ENCODE measurements at places on chromosomes 7 and 10.

DNA sequence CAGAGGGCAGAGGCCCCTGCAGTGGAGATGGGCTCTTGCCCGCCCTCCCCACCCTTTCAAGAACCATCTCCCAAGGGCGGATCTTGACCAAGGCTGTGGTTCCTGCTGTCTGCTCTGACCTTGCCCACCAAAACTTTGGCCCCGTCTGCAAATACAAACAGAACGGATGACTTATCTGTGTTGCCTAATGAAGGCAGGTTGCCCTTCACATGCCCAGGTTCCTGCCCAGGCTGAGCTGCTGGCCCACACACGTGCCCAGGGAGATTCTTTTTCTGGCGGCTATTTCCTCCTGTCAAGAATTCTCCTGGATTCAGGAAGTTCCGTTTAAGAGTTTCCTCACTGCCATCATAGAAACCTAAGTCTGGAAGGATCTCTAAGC is 78.3 kb downstream of the PROSER2 start:
- DNase-seq = no peak

DNA sequence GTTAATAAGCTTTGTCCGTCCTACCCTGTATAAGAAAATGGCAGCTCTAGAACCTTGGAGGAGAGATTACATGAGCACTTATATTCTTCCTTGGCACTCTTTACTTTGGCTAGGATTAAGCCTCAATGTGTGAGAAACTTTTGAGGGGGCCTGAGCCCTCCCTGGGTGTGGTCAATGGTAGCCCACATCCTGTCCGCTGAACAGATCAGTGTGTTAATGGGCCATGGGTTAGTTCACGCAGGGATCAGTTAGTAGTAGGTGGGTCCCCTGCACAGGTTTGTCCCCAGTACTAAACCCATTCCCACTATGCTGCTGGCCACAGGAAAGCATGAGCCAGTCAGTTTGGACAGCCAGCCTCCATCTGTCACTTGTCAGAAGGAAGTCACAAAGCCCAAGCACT is 20.2 kb upstream of the IKZF1 start:
- DNase-seq = no peak

DNA sequence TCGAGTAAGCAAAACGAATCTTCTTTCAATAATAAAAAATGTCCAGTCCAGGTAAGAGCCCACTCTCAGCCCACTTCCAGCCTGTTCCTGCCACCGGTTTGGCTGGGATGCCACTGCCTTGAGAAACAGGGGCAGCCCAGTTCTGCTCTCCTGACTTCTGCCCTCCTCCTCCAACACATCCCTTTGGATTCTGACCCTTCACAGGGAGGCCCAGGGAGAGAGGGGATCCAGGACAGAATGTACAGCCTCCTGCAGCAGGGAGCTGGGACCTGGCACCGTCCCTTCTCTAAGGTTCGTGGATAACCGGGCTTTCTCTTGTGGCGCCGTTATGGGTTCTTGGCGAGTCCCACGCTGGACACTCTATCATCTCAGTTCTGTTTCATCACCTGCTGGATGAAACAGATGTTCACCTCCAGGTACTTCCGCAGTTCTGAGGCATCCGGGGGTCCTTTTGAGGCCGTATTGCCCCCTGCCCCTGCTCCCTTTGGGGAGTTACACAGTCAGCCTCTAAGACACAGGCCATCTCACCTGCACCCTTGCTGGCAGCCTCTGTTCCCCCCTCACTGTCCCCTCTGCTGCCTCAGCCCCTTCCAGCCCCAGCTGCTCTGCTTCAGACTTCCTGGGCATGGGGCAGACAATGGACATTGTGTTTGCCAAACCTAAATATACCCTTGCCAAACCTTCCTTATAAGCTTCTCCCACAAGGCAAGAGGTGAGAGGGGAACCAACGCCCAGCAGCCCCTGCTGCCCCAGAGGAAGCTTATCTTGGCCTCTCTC is 203.8 kb upstream of the ZMIZ1 start:
- DNase-seq = no peak

GRCh38 chr7:130397051-130397757 is 16.9 kb downstream of the CPA1 start:
- DNase-seq = no peak

GRCh38 chr10:4755286-4755989 is 70.6 kb upstream of the AKR1E2 start:
- no peak for DNase-seq

GRCh38 chr10:95517536-95518454 is 43.4 kb downstream of the SORBS1 start:
- no peak for DNase-seq

DNA sequence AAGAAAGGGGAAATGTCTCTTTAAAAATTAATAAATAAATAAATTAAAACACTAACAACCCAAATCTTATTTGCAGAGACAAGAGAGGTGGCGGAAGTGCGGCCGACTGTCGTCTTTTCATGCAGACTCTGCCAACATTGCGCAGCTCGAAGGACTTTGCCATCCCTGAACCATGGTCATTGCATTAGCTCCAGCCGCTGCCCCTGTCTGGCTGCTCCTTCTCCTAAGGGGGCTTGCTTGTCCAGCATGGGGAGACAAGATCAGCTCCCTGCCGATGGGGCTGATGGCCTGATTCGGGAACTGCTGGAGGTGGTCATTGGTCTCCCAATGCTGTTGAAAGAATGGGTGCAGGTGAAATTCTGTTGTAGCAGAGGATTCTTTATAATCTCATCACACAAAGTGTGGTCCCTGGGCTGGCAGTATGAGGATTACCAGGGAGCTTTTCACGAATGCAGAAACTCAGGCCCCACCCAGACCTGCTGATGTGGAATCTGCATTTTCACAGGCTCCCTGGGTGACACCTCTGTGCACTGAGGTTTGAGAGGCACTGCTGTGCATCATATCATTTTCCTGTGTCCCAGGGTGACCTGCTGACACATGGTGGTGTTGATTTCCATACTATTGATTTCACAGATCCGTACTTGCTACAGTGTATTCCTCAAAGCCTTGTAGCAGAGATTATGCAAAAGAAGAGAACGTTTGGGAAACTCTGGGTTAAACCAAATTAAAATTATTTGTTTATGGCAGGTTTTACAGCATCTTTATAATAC is 172.4 kb upstream of the ZMIZ1 start:
- DNase-seq = no peak

GRCh38 chr10:52359441-52359840 is 45.4 kb downstream of the DKK1 start:
- no peak for DNase-seq

DNA sequence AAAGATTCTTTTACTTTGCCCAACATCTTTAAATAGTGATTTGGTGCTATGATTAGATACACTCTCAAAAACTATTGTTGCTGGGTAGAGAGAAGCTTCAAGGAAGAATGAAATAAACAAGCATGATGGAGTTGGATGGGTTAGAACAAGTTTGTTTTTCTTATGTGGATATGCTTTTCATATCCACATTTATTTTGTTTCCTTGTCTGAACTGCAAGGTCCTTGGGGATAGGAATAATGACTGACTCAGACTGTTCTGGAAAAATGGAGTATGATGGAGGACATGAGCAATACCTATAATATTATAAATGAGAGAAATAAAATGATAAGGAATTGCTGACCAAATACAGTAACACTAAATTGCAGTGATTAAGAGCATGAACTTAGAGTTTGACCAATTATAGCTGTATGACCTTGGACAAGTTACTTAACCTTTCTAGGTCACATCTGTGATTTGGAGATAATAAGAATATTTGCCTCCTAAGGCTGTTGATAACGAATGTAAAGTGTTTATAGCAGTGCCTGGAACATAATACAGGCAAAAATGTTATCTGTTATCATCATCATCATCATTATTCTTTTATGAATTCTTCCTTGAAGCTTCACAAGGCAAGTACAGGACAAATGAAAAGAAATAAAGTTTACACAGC is 847.5 kb downstream of the LRMDA start:
- no peak for DNase-seq

DNA sequence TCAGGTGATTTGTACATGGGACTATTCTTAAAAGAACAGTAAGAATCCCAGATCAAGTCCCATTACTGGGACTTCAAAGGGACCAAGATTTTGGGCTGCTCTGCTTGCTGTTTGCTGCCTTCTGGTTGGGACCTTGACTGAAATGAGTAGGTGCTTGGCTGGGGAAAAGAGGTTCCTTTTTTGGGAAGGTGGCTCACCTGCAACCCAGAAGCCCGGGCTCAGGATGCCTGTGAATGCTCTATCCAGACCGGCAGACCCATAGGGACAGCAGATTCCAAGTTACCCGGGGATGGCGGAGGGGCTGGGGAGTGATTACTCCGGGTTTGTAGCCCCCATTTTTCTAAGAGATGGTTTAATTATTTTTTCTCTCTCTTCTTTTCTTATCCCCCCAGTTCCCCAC is 104.0 kb downstream of the CPXM2 start:
- DNase-seq = no peak

DNA sequence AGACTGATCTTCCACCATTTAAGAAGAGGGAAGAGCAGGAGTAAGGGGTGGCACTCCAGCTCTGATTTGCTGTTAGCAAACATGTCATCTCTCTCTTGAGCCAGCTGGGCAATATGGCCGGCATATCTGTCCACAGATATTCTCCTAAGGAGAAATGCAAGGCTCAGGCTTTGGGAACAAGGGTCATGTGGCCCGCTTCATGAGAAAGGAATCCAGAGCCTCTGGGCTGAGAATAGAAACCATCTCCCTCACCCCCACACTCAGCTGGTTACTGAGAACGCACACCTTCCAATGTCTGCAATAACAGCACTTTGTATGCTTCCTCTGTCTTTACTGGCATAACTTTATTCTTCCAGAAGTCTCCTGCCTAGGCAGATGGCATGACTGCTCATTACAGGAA is 171.2 kb downstream of the ELMO1 start:
- DNase-seq = no peak

GRCh38 chr10:52146766-52147165 is 167.3 kb upstream of the DKK1 start:
- no peak for DNase-seq

GRCh38 chr10:121927318-121927840 is 452 bp downstream of the ATE1 start:
- no peak for DNase-seq

DNA sequence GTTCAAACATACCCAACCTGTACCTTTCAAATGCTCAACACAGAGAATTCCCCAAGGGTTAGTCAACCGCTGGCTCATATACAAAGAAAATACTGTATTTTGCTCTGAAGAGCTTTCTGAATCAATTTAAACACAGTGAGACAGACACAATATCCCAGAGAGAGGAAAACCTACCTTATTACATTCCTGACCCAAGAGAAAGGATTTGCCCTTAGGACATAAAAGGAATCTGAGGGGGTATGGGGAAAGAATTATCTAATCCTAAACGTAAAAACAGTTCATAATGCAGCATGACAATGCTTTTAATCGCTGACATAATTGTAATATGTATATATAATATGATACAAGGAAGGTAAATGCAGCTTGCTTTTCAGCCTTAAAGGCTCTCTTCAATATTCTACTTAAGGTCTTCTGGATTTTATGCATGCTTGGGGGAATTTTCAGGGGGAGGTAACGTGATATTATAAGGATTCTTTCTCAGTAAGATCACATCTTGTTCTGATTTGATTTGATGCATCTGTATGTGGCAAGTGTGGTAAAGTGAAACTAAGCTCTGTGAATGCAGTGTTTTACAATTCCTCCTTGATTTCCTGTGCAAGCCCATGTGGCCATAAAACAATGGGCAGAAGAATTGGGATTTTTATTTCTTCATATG is 240.5 kb downstream of the GLI3 start:
- no peak for DNase-seq

- no peak for DNase-seq
These were observed 6.4 kb upstream of the PRKCQ start for GRCh38 chr10:6586501-6586900.

Measured in activated naive CD4-positive, alpha-beta T cell (primary cell).